ENCODE measurements at places on chromosomes 6 and 20.

GRCh38 chr20:60263725-60264709, 305.8 kb downstream of the CDH26 start:
- no peak for DNase-seq

DNA sequence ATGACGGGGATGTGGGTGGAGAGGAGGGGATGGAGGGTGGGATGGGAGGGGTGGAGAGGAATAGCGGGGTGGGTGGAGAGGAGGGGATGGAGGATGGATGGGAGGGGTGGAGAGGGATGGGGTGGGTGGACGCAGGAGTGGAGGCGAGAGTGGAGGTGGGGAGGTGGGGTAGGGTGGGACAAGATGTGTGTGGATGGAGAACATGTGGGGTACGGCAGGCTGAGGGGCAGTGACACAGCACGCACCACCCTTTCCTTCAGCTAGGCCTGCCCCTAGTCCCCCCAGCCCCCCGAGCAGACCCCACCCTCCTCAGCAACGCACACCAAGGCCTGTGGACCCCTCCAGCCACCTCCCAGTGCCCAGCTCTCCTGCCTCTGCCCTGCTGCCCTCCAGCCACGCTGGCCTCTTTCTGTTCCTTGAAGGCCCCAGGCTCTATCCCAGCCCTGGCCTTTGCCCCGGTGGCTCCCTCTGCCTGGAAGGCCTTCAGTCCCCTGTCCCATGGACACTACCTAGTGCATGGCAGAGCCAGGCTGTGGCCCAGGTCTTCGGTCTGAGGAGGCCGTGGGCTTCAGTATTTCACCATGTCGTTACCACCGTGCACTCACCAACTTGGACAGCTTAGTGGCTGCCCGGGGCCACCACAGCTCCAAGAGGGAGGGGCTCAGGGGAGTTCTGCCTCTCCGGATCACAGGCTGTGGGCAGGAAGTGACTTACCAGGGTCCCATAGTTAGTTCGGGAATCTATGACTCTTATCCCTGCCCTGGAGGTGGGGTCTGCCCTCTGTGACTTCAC, 78.4 kb upstream of the PMEPA1 start:
- no peak for DNase-seq

GRCh38 chr20:49749625-49750024, 35.9 kb upstream of the B4GALT5 start:
- no peak for DNase-seq

DNA sequence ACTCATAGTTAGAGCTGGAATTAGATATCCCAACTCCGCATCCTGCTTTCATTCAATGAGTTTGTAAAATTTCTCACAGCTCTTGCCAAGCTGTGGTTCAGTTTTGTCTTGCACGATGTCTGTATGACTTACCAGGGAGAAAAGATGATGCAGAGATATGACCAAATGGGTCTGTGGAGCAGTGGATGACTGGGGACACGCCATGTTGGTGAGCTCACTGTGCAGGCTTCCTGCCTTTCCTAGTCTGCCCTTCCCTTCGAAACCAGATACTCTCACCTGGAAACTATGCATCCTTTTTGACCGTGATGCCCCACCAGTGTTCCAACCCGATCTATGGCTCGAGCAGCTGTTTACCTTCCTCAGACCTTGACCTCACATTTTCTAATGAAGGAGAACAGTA, 262.7 kb upstream of the BMP2 start:
- DNase-seq, result no peak

DNA sequence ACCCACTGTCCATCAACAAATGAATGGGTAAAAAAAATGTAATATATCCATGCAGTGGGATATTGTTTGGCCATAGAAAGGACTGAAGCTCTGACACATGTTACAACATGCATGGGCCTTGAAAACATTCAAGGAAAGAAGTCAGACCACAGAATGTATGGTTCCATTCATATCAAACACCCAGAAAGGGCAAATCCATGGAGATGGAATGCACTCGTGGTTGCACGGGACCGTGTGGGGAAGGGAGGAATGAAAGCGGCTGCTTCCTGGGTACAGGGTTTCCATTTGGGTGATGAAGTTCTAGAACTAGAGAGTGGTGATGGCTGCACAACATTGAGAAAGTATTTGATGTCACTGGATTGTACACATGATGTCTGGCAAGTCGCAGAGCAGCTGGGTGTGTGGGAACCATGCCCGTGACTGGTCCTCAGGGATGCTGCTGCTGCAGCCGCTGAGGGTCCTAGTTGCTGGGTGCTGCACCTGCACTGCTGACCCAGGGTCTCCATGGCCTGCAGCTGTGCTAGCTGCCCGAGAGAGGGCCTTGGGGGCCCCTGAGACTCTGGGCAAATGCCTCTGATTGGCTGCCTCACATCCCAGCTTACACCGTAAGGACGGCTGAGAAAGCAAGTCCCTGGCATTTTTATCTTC, 220.3 kb downstream of the NRN1 start:
- DNase-seq, result no peak

- DNase-seq, result no peak
Measured at GRCh38 chr6:30144811-30145210, 8.9 kb downstream of the TRIM40 start.

GRCh38 chr6:80771941-80772340, 665.5 kb downstream of the BCKDHB start:
- DNase-seq, result no peak

- DNase-seq, result no peak
Measured at GRCh38 chr6:52551483-52552277, 25.2 kb downstream of the TRAM2 start.

DNA sequence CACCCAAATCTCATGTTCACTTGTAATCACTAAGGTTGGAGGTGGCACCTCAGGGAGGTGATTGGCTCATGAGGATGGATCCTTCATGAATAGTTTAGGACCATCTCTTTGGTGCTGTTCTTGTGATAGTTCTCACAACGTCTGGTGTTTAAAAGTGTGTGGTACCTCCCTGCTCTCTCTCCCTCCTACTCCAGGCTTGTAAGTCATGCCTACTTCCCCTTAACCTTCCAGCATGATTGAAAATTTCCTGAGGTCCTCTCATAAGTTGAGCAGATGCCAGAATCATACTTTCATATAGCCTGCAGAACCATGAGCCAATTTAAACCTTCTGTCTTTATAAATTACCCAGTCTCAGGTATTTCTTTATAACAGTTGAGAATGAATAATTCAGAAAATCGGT, 16.6 kb downstream of the HLA-A start:
- DNase-seq, result no peak

DNA sequence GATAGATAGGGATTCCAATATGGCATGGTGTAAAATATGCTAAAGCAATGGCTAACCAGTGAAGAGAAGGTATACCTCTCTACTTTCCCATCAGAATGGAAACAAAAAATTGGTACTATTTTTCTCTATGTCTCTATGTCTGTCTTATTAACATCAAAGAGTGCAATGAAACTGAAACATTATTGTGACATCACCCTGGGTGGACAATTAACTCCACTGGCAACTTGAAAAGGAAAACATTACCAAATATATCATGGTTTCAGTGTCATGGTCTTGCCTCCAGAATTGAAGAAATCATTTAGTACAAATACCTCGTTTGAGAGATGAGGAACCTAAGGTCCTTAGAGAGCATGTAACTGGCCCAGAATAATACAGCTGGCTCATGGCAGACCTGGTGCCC, 1132.5 kb upstream of the MAP3K7 start:
- DNase-seq, result no peak

DNA sequence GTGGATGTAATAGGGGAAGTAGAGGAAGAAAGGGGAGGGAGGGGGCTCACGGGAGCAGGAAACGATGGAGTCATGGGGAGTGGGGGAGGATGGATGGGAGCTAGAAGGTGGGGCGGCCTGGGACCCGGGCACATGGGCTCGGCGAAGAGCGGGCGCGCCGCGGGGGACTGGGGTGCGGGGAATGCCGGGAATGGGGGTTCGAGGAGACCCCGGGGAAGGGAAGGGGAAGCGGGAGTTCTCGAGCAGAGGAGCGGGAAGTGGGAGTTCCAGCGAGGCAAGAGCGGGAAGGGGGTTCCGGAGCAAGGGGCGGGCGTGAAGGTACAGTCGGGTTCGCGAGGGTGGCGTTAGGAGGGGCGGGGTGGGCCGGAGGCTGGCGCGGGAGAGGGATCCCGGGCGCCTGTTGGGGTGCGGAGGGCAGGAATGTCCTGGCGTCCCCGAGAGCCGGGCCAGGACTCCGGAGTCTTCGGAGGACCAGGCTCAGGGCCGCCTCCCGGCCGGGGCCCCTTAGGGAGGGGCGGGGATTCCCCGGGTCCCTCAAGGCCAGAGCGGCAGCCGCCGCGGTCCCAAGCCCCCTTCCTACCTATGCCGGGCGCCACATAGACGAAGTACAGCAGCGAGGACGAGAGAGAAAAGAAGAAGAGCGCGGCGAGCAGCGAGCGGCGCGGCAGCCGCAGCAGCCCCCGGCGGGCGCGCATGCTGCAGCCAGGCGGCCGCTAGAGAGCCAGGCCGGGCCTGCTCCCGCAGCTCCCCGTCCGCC, 504 bp downstream of the B4GALT5 start:
- peak; percentile 16 for DNase-seq

DNA sequence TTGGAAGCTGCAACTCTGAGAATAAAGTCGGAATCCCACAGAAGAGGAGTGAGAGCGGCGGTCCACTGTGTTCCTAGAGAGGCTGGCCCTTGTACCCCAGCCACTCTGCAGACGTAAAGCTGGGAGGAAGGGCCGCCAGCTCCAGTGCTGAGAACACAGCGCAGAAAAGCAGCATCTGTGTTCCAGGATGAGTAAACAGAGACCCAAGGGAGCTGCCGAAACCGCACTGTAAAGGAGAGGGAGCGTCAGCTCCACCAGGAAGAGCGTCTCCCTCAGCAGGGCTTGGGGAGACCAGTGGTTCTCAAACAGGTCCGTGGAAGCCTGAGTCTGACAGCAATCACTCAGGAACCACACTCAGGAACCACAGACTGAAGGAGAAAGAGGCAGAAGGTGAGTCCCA, 134.0 kb downstream of the WDR27 start:
- DNase-seq, result no peak

DNA sequence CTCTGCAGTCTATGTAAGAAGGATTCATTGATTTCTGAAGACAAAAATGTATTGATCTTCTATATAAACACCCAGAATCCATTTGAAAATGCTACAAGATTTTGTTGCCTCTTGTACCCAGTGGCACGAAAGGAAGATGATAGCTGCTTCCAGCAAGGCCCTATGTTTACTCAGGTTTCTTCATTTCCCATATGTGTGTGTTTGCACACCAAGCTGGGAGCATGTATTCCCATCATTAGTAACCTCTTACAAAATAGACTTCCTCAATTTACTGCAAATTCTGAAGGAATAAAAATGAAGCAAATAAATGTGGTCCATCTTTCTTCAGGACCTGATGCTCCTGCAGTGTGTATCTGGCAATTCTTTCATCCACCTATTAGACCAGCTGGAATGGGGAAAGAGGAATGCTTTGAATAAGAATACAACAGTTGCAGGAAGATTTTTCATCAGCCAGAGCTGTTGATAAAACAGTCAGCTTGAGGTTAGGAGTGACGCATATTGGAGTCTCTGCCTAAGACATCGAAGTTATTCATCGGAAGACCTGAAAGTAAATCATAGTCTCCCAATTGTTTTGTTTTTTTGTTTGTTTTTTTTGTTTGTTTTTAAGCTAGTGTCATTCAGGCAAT, 132.3 kb downstream of the PDE7B start:
- no peak for DNase-seq

DNA sequence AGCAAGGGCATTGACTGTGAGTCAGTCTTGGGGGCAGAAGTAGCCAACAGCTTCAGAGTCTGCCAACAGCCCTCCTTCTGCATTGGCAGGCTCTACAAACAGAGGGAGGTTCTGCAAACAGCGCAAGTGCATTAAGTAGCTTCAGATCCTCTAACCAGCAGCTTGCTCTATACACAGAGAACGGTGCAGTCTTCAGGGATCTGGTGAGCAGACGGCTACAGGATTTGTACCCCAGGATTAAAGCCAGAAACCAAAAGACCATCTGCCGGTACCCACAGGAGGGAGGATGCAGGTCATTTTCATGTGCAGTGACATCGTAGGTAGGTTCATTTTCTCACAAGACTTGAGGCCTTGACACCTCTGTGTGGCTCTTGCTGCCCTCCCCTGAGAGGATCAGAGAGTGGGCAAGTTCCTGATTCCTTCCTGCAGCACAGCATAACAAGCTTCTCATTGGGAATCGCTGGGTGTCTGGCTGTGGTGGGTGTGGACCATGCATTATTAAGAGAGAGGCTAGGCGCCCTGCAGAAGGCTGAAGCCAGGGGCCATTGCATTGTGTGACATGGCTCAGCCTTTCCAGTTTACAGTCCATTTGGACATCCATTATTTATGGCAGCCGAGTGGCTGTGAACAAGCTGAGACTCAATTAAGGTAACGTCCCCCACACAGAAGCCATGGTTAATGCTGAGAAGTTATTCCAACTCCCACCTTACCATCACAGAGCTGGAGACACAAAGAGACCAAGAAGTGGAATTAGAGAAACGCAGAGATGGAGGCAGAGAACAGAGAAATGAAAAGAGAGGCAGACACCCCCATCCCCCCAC, 250.0 kb downstream of the LRFN2 start:
- no peak for DNase-seq

- DNase-seq, result no peak
Measured at GRCh38 chr20:17797161-17797560, 97.4 kb downstream of the BANF2 start.

- no peak for DNase-seq
Measured at GRCh38 chr20:1377341-1377871, 15.4 kb downstream of the FKBP1A start.

- DNase-seq, result no peak
Measured at GRCh38 chr20:13008761-13009681, at the start of gene SPTLC3. Gene SPTLC3, plus strand, starts transcription at chr20:13008972. Its CDS starts 296 bp downstream, at chr20:13009268.

- no peak for DNase-seq
Measured at GRCh38 chr6:133806382-133807140, 82.4 kb upstream of the TCF21 start.

DNA sequence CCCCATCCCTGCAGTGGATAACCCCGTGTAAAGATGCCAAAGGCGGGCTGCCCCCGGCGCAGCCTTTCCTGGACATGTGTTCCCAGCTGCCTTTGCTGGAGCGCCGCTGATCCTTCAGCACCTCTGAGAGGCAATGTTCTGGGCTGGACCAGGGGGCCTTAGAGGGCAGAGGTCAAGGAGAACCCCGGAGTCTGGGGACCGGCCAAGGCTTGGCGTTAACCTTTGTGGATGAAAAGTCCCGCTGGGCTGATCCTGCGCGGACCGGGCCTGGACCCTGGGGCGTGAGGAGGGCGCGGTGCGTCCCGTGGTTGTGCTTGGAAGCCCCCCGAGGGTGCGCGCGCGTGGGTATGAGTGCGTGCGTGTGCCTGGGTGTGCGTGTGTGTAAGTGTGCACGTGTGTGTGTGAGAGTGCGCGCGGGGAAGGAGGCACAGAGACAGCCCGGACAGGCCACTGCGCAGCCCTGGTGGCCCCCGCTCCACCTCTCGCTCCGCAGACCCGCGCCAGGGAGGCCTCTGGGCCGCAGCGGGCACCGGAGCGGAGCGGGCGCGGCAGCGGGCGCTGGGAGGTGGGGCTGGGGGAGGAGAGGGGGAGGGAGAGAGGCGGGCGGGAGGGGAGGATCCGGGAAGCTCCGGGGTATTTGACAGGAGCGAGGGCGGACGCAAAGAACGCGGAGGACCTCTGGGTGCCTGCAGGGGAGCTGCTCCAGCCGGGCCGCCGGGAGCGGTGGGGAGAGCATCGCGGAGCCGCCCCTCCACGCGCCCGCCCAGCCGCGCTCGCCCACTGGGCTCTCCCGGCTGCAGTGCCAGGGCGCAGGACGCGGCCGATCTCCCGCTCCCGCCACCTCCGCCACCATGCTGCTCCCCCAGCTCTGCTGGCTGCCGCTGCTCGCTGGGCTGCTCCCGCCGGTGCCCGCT, at the start of gene SMOC2:
Gene SMOC2, plus strand, starts transcription at position 665 of the 914 bp plus-strand sequence. Its CDS starts 187 bp downstream, at position 852.
- DNase-seq, result no peak

GRCh38 chr6:5776706-5777390, 229.9 kb downstream of the NRN1 start:
- DNase-seq, result no peak

- DNase-seq, result no peak
Measured at GRCh38 chr20:63402181-63402859, 41.2 kb upstream of the CHRNA4 start.

- DNase-seq, result peak; percentile 39
Measured at GRCh38 chr6:69866770-69867638, 648 bp downstream of the COL19A1 start.

Data from T-cell (primary cell).